ENCODE measurements at places on chromosomes 13 and 19.

DNA sequence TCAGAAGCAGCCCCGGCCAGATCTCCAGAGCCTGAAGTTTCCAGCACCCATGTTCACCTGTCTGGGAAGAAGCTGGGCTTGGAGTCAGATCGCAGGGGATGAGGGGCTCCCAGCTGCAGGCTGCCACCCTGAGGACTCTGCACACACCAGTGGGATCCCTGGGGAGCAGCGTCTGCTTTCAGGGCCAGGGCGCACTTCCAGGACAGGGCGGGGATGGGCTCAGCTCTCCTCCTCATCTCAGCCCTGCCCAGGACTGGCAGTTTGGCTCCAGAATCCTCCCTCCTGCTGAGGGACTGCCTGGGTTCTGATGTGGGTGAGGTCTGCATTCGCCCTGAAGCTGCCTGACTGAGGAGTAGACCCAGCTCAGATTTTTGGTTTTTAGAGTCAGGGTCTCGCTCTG lies 3.5 kb downstream of the SLC7A9 start:
- DNase-seq = no peak

- no peak for DNase-seq
Observed at GRCh38 chr13:98823442-98823841, 71.0 kb upstream of the SLC15A1 start.

GRCh38 chr19:6693681-6694080 lies 23.7 kb upstream of the TNFSF14 start:
- no peak for DNase-seq

DNA sequence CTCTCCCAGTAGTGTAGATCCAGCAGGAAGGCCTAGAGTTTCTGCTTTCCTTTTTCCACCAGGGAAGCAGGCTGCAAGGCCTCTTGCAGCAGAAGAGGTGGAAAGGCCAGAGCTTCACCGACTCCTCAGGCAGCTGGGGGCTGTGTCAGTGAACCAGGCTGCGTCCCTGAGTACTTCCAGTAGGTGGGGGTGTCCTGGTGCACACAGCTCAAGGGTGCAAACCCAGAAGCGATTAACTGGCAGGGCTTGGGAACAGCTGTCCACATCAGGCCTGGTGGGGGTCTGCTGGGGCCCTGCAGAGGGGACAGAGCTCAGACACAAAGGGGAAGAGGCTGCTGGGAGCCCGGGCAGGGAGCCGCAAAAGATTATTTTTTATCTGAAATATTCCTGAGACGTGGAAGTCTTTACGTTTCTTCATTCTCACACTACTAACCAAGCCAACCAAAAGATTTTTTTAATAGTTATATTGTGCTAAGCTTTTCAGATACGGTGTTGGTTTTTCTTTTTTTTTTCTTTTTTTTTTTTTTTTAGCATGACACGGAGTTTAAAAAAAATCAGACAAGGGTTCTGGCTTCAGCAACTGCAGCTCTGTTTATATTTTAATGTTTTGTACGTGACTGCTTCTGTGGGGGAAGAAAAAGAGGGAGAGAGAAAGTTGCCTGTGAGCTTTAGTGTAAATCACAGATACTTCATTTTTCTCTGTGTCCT lies 11.0 kb downstream of the TSHZ3 start:
- DNase-seq = no peak

- DNase-seq = no peak
Observed at GRCh38 chr13:91216928-91217700, 130.4 kb upstream of the MIR17HG start.

GRCh38 chr19:46189971-46190888 lies 39.3 kb upstream of the IGFL1 start:
- no peak for DNase-seq

- no peak for DNase-seq
Observed at GRCh38 chr19:39546599-39546998, 6.6 kb upstream of the EID2 start.

DNA sequence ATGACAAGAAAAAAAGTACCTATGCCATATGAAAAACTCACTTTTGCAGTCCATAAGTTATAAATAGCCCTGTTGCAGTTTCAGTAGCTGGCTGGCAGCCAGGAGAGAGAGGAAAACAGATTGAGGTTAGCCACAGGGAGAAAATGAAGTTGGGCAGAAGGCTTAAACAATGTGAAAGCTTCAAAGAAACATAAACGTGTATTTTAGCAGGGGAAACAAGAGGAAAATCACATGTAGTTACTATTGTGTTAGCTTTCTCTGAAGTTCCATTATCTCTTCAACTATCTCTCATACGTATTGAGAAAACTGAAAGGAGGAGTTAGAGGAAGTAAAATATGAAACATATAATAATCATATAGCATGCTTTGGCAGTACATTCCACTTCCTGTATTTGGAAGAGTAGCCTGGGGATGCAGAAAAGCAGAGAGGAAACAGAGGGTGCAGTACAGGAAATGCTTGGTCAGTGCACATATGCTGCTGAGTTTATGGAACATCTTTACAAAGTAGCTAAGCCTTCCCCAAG lies 1551.1 kb downstream of the EFNB2 start:
- no peak for DNase-seq

DNA sequence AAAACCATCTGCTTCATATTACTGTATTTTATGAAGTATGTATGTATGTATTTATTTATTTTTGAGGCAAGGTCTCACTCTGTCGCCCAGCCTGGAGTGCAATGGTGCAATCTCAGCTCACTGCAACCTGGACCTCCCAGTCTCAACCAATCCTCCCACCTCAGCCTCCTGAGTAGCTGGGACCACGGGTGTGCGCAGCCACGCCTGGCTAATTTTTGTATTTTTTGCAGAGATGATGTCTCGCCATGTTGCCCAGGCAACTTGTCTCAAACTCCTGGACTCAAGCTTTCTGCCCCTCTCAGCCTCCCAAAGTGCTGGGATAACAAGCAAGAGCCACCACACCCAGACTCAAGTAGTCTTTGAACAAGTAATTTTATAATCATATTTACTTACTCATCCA lies 5.5 kb downstream of the KATNAL1 start:
- no peak for DNase-seq

- no peak for DNase-seq
Observed at GRCh38 chr19:42411581-42412178, 15.5 kb downstream of the LIPE start.

- DNase-seq = no peak
Observed at GRCh38 chr13:42977219-42977659, 14.8 kb downstream of the EPSTI1 start.

DNA sequence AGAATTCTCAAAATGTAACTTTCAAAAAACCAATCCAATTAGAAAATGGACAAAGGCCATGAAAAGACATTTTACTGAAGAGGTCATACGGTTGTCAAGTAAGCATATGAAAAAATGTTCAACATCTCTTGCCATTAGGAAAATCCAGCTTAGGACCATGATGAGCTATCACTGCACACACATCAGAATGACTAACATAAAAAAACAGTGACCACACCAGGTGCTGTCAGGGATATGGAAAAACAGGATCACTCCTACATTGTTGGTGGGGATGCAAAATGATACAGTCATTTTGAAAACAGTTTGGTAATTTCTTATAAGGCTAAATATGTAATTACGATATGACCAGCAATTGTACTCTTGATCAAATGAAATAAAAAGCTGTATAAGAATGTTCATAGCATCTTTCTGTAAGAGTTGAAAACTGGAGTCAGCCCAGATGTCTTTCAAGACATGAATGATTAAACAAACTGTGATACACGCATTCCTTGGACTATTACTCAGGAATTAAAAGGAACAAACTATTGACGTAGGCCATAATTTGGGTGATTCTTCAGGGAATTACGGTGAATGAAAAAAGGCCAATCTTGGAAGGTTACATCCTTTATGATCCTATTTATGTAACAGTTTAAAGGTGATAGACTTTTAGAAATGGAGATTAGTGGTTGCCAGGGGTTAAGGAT lies 26.9 kb upstream of the RCBTB2 start:
- peak; percentile 11 for DNase-seq

DNA sequence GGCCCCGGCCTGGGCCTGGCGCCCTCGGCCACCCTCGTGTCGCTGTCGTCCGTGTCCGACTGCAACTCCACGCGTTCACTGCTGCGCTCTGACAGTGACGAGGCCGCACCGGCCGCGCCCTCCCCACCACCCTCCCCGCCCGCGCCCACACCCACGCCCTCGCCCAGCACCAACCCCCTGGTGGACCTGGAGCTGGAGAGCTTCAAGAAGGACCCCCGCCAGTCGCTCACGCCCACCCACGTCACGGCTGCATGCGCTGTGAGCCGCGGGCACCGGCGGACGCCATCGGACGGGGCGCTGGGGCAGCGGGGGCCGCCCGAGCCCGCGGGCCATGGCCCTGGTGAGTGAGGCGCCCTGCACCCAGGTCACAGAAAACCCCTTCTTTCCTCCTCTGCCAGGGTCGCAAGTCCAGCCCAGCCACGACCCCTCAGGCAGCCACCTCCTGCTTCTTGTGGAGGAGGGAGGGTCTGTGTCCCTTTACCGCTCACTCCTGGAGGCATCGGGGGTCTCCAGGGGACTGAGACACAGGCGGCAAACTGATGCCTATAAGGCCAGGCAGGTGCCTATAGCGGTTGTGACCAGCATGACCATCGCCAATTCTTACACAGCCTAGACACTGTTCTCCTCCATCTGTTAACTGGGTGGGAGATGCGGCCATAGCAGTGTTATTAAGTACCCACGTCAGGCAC lies 4.2 kb downstream of the TTC9B start:
- DNase-seq = no peak

DNA sequence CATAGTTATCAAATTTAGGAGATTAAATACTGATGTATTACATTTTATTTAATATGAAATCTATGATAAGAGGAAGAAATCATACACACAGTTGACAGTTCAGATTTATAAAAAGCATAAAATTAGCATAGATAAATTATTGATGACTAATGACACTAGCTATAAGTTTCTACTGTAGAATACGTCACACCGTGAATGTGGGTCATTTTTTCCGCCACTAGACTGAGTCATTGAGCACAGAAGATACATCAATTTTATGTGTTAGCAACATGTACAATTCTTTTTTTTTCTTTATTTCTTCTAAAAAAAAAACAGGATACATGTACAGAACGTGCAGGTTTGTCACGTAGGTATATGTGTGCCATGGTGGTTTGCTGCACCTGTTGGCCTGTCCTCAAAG lies 22.2 kb downstream of the AP2S1 start:
- no peak for DNase-seq

- no peak for DNase-seq
Observed at GRCh38 chr13:42373048-42373812, 101.3 kb downstream of the AKAP11 start.

DNA sequence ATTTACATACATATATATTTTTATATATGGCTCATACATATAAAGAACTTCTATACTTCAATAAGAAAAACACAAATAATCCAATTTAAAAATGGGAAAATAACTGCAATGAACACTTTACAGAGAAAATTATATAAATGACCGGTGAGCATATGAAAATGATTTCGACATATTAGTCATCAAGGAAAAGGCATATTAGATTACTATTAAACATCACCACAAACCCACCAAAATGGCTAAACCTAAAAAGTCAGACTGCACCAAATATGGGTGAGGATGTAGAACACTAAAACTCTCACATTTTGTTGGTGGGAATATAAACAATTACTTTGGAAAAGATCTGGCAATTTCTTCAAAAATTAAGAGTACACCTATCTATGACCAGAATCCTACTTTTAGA lies 316.2 kb downstream of the ENOX1 start:
- no peak for DNase-seq

DNA sequence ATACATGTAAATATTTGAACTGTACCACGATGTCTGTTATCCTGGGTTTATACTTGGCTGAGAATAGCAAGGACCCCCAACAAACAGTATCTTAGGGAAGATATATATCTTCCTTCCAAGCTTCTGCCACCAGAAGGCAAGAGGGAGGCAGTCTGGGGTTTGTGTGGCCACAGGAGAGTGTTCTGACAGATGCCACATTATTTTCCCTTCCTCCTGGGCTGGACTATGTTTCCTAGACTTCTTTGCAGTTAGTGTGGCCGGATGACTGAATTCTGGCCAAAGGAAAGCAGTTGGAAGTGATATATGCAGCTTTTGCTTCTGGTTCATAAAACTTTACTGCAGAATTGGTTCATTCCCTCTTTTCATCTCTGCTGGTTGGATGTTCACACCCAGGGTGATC lies 39.9 kb upstream of the TMTC4 start:
- no peak for DNase-seq

GRCh38 chr19:55352549-55353145 lies 1.9 kb downstream of the COX6B2 start:
- DNase-seq = no peak

DNA sequence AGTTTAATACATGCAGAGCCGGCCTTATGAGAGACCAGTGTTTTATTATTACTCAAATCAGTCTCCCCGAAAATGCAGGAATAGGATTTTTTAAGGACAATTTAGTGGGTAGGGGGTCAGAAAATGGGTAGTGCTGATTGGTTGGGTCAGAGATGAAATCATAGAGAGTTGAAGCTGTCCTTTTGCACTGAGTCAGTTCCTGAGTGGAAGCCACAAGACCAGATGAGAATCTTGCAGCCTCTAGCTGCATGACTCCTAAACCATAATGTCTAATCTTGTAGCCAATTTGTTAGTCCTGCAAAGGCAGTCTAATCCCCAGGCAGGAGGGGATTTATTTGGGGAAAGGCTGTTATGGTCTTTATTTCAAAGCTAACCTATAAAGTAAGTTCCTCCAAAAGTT lies 1163.9 kb downstream of the DIAPH3 start:
- no peak for DNase-seq

GRCh38 chr13:31775148-31775547 lies 35.8 kb downstream of the RXFP2 start:
- DNase-seq = no peak

GRCh38 chr13:113856716-113857065 lies 7.2 kb downstream of the GAS6 start:
- DNase-seq = peak; percentile 94

- no peak for DNase-seq
Observed at GRCh38 chr13:20294497-20294896, 62.4 kb upstream of the GJB6 start.

- peak; percentile 46 for DNase-seq
Observed at GRCh38 chr19:57269515-57270250, 10.6 kb upstream of the ZNF460 start.

DNA sequence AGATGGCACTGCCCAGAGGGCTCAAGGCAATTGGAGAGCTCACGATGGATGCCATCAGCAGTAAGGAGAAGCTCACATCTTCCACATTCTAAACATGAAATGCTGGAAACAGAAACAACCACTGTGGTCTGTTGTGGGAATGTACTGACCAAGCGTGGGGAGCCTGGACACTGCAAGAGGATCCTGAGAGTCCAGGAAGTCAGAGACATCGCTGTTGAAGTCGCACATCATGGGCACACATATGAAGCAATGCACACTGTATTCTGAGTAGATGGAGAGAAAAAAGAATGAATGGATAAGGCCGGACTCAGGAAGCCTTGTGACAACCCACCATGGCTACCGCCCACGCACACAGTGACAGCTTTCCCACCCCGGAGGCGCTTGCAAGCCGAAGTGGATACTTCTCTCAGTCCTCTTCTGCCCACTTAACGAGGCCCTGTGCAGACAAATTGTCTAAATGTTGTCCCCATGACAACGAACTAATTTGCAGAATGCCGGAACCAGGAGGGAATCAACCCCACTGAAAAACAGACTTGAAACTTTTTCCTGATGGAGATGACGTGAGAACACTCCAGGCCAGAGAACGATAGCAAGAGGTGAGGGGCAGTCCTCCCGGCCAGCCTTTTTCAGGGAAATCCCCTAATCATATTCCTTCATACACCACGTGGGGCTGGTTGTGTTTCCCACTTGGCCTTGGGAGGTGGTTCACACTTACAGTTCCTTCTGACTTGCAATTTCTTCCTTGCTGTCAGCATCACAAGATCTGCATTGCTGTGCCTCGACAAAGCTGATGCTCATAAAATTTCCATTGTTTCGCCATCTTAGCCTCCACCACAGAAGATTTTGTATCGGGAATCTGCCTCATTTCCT lies 109.6 kb upstream of the SERP2 start:
- DNase-seq = no peak

GRCh38 chr13:43331672-43332071 lies 308.3 kb downstream of the DNAJC15 start:
- DNase-seq = no peak

All from H54 (cell line).